AML-193 (cell line): ENCODE measurements at places on chromosomes 2 and 18.

DNA sequence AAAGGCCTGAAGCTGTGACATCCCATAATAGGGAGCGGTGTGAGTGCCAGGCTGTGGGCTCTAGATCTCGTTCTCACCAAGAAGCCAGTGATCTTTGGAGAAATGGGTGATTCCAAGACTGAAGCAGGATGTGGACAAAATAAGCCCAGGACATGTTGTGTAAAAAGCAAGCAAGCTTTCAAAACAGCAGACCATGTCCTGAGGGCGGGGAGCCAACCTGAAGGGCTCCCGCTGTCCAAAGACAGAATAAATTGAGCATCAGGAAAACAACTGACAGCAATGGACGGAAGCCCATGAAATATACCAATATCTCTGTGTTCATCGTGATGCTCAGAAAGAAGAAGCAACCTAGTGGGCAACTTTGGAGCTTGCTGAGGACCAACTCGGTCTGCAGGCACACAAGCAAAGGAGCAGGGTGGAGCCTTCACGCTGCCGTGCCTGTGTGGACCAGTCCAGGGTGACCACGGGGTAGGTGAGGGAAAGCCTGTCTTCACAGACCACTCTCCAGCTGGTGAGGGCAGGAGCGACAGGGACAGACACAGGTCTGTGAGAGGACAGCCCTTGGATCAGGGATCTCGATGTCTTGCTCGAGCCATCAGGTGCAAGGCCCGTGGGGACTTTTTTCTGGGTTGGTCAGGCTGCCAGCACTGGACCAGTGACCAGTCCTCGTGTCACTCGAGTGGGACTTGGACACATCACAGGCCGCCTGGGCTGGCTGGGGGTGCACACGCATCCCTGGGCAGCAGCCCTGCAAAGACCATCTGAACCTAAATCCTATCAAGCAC is 21.5 kb downstream of the MTERF4 start:
- no peak for DNase-seq

DNA sequence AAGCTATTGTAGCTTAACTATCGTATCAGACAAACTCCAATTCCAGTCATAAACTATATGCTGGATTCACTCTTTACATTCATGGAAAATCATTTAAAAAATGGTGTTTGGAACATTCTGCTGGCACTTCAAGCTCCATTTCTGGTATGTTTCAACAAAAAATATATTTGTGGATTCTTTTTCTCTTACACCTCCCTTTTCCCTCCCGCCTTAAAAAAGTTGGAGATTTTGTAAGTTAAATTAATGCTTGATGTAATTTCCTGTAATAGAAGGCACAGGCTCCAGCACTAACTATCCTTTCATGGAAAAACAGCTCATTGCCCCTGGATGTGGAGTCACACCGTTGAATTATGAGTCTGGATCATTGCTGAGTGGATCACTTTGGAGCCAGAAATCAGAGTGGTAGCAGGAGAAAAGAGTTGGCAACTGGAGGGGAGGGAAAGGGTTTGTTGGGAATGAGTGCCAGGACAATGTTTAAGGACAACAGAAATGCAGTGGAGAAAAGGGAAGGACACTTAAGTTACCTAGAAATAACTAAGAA is 102.8 kb downstream of the ICOS start:
- DNase-seq: no peak

GRCh38 chr2:7513834-7514233 is 596.6 kb downstream of the RNF144A start:
- DNase-seq: no peak

- no peak for DNase-seq
Observed at GRCh38 chr2:88859461-88859860, 168.0 kb downstream of the RPIA start.

GRCh38 chr2:63347361-63347760 is 240.9 kb downstream of the WDPCP start:
- DNase-seq: no peak

DNA sequence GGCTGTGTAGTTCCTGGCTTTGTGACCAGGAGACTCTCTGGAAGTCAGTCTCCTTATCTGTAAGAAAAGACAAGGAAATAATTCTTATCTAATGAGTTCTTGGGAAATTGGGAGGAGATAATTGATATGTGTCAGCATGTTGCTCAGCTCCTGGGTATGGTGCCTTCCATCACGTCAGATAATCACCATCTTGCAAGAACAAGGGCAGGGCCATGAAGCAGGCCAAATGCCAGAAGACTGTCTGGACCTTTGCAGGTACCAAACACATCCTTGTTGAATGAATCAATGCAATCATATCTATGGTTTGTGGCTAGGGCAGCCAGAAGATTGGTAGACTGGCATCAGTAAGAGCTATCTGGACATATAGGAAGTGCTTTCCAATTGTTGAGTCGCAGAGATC is 473.5 kb downstream of the TNS1 start:
- DNase-seq: no peak

DNA sequence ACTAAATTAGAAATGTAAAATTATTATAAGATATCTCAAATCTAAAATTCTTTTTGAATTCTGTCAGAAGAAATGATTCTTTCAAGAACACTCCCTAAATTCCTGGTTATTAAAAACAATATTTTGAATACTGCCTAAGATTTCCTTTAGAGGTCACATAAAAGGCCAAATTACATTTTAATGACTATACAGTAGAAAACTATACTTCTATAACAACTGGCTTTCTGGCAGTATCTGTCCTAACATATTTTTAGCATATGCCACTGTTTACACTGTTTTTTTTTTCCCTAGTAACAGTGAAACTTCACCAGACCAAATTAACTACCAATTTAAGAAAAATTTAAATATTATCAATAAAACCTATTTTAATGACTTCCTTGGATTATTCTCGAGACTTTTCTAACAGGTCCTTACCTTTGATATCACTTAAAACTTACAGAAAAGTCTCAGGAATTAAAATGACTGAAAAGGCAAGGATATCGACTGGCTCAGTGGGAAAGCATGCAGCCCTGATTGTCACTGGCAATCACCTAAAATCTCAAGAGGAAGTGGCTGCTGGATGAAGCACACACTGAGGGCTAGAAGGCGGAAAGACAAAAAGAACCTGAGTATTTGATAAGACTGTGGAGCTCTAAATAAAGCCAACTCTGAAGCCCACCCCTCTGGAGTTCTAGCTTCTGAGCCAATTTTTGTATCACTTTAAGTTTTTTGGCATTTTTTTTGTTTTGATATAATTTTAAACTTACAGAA is 59.6 kb downstream of the SPIRE1 start:
- no peak for DNase-seq

DNA sequence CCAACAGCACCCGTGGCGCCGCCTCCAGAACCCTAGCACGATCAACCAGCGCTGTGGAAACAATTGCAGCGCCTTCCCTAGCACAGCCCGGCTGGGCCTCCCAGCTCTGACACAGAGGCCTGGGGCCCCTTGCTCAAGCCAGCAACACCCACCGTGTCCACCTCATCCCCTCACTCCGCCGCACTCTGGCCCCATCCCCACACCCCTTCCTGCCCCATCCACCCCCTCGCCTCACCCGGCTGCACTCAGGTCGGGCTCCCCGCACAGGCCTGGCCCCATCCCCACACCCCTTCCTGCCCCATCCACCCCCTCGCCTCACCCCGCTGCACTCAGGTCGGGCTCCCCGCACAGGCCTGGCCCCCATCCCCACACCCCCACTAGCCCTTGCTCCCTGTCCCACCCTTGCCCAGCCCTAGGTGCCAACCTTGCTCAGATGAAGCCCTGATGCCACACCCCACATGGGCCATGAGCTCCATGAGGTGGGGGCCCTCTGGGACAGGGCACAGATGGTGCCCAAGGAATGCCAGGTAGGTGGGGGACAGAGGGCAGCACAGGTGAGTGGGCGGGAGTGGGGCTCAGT is 28.7 kb downstream of the KIF1A start:
- DNase-seq: no peak

DNA sequence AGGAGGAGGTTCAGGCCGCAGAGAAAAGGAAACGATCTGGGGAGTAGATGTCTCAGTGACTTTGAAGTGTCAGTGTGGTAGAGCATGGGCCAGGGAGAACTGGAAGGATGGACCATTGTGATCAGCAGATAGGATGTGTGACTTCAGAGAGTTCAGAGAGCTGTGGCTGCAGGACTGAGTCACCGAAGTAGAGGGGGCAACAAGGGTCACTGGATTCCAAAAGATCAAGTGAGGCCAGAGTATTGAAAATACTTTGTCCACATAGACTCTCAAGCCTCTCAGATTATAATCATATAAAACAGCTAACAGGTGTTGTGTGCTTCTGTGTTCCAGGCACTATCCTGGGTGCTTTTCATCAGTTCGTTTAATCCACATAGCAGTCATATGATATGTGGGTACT is 99.4 kb downstream of the CRIM1 start:
- no peak for DNase-seq

GRCh38 chr18:55787536-55788073 is 199.6 kb upstream of the TCF4 start:
- no peak for DNase-seq

DNA sequence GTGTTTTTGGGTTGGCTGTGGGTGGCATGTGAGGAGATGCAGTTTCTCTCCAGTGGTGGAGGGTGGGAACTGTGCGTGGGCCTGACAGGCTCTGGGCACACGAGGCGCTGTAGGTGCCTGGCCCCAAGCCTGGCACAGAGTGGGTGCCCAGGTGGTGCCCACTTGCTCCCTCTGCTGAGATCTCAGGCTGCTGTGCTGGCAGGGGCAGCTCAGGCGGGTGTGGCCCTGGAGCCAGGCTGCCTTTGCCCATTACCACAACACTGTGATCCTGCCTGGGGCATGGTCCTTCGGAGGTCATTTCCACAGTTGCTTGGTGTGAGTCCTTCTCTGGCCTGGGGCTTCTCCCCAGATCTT is 20.4 kb downstream of the TSHZ1 start:
- DNase-seq: no peak

- DNase-seq: no peak
Observed at GRCh38 chr2:41764919-41765318, 282.9 kb upstream of the PKDCC start.

- no peak for DNase-seq
Observed at GRCh38 chr2:119276864-119277263, 53.2 kb downstream of the STEAP3 start.

DNA sequence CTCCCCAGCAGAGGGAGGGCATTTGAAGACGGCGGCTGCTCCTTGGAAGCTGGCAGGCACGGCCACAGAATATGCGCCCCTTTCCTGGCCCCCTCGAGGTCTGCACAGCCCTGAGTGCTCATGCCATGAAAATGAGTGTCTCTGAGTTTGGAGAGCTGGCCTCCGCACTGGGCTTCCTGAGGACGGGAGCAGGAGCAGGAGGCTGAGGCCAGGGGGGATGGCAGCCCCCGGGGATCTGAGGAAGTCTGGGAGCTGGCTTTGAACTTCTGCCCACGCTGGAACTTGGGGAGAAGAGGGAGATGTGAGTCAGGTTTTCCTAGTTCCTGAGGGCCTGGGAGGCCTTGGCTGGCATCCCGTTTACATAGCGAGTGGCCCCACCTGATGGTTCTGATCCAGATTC is 47.0 kb downstream of the RRM2 start:
- no peak for DNase-seq

- DNase-seq: no peak
Observed at GRCh38 chr2:40421631-40422297, 30.1 kb downstream of the SLC8A1 start.

DNA sequence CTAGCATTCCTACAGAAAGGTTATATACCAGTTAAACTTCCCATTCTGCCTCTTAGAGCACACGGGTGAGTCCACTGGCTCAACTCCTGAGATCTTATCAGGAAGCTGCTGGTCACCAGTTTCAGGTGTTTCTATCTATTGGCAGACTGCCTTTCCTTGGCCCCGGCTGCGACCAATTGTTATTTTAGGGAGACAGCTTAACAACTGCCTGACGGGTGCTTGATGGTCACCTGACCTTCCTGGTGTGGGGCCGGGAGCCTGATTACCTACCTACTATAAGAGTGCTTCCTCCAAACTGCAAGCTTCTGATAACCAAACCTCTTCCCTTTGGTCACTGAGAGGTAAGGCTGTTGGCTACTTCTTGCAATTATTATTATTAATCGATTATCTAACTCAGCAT is 122.1 kb upstream of the XIRP2 start:
- DNase-seq: no peak

- peak; percentile 4 for DNase-seq
Observed at GRCh38 chr2:189348369-189348768, 92.9 kb upstream of the WDR75 start.

- peak; percentile 14 for DNase-seq
Observed at GRCh38 chr2:196839574-196839973, 30.4 kb upstream of the C2orf66 start.

DNA sequence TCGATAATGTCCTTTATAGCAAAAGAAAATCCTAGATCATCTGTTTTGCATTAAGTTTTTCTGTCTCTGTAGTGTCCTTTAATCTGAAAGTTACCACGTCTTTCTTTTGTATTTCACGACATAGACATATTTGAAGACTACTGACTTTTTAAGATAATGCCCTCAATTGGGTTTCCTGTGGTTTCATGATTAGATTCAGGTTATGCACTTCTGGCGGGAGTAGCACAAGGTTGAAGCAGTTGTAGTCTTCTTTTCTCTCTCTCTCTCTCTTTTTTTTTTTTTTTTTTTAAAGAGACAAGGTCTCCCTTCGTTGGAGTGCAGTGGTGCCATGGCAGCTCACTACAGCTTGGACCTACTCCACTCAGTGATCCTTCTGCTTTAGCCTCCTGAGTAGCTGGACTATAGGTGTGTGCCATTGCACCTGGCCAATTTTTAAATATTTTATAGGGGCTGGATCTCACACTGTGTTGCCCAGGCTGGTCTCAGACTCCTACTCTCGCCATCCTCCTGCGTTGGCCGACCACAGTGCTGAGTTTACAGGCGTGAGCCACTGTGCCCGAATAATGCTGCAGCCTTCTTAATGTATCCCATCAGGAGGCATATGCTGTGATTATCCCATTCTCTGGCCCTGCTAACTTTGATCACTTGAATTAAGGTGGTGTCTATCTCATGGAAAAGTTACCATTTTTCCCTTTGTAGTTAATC is 3.9 kb downstream of the INPP4A start:
- DNase-seq: no peak

- DNase-seq: no peak
Observed at GRCh38 chr2:231567159-231567558, 25.5 kb upstream of the TEX44 start.

DNA sequence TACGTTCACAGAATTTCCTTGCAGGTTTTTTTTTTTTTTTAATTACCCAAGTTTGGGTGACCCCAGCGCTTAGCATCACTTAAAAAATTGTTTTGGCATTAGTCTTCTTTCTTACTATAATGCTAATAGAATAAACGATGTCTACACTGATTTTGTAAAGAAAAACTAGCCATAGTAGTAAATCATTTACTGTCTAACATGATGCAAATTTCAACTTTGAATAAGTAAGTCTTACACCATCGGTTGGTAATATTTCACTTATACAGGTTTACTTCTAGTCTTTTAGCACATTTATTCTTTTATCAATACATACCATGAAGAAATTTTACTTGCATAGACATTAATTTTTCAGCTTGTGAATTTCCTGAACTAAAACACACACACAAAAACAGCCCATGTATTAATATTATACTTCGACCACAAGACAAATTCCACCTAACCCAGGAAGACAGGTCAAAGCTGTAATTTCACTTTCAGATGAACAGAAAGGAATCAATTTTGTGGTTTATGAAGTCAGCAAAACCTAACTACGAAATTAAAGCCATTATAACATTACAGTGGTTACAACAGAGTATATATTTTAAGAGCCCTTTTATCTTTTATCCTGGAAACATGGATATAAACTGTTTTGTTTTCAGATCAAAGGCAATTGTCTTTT is 1.9 kb downstream of the YES1 start:
- DNase-seq: no peak

- no peak for DNase-seq
Observed at GRCh38 chr2:11100130-11100529, 55.1 kb upstream of the SLC66A3 start.
